ENCODE measurements at places on chromosomes 12 and 14.

DNA sequence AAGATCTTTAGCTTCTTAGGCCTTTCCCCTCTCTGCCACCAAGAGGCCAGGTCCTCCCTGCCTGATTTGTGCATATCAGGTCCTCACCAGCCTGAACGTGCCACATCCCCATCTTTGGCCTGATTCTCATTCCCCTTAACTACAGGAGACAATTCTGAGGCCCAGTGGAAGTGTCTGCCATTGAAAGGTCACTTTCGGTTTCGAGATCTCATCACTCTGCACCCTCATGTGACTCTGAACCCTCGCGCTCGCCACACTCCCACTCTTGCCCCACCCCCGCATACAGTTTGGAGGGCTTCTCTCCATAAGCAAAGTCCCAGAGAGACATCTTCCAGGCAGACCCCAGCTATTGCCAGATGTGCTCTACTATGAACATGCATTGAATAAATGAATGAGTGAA, 189.0 kb downstream of the NTF3 start:
- no peak for DNase-seq

DNA sequence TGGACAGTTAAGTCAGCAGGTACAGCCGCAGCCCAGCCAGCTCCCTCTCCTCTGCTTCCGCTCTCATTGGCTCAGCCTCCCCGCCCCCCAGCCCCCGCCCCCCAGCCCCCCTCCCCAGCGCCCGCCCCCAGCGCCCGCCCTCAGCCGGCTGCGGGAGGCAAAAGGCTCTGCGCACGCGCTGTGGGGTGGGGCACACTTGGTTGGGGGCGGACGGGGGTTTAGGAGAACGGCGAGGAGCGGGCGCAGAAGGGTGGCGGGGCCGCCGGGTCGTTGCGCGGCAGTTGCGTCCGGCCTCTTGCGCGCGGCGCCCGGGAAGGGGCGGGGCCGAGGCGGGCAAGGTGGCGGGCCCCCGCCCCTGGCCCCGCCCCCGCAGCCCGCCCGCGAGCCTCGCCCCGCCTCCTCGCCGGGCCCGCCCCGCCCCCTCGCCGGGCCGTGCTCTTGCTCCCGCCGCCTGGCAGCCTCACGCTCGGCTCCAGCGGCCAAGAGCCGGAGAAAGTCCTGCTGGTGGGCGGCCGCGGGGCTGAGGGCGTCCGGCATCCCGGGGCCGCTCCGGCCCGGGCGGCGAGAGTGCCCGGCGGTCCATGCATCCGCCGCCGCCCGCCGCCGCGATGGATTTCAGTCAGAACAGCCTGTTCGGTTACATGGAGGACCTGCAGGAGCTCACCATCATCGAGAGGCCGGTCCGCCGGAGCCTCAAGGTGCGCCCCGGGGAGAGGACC, at the start of gene PPP4R4:
TSS of gene PPP4R4 (plus strand) at position 438 of the 719 bp plus-strand sequence. CDS start at position 582, 144 bp downstream.
- peak; percentile 74 for DNase-seq

GRCh38 chr14:46054526-46054925, 597.1 kb downstream of the RPL10L start:
- DNase-seq = no peak

- no peak for DNase-seq
These were observed 210.7 kb downstream of the PPM1H start for GRCh38 chr12:62724285-62724684.

- DNase-seq = no peak
These were observed 14.4 kb upstream of the GUCY2C start for GRCh38 chr12:14710632-14711320.

DNA sequence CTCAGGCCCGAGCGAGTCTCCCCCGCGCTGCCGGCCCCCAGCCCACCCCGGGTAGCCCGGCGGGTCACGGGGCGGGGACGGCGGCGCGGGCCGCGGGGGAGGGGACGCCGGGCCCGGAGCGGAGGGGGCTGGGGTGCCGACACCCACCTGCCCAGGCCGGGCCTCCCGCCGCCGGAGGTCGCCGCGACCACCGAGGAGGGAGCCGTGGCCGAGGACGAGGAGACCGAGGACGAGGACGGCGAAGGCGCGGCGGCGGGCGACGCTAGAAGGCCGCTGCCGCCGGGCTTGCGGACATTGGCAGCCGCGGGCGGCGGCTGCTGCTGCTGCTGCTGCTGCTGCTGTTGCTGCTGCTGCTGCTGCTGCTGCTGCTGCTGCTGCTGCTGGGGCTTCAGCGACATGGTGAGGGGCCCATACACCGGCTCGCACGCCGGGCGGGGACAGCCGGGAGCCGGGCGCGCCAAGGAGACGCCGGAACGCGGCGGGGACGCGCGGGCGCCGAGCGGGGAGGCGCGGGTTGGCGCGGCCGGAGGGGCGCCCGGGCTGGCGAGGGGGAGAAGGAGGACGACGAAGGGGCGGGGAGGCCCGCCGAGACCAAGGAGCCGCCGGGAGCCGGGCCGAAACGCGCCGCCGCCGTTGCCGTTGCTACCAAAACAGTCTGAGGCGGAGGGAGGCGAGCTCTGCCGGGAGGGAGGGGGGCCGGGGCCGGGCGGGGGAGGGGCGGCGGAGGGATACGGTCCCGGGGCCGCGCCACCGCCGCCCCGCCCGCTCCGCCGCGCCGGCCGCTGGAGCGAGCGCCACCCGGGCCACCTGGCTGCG, at the start of gene ATXN2:
TSS of gene ATXN2 (minus strand) at position 679 of the 816 bp plus-strand sequence. CDS start at position 398, 281 bp downstream.
- DNase-seq = peak; percentile 51

DNA sequence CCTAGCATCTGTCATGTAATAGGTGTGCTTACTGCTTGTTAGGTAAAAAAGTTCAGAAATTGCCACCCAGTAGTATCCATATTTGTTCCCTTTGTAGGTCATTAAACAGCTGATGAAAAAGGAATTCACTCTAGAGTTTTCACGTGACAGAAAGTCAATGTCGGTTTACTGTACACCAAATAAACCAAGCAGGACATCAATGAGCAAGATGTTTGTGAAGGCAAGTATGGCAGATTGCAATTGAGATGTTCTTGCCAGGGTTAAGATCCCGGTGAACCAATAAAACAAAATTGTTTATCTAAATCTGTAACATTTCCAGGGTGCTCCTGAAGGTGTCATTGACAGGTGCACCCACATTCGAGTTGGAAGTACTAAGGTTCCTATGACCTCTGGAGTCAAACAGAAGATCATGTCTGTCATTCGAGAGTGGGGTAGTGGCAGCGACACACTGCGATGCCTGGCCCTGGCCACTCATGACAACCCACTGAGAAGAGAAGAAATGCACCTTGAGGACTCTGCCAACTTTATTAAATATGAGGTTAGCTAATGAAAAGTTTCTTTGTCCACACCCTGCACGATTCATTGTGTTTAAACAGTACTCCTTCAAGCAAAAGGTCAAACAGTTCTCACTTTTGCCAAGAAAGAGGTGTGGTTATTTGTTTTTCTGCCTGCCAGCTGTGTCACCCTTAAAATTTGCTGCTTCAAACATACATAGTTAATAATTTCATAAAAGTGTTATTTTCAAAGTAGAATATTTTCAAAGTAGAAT, 58.3 kb downstream of the ATP2A2 start:
- no peak for DNase-seq

DNA sequence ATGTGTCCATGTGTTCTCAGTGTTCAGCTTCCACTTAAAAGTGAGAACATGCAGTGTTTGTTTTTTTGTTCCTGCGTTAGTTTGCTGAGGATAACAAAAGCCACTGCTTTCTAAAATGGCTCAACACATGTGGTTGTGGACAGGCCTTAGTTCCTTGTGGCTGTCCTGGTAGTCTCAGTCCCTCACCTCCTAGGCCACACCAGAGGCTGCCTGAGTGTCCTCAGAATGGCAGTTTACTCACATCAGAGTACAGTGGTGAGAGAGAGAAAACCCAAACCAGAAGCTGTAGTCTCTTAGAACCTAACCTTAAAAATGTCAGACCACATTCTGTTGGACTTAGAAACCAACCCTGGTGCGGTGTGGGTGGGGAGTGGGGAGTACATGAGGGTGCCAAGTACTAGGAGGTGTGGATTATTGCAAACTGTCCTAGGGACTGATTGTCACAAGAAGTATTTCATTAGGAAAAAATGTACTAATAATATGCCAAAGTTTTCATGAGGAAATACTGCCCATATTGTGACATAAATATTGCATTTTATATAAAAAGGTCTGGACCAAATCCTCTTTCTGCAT, 30.4 kb downstream of the NPAS3 start:
- DNase-seq = no peak

DNA sequence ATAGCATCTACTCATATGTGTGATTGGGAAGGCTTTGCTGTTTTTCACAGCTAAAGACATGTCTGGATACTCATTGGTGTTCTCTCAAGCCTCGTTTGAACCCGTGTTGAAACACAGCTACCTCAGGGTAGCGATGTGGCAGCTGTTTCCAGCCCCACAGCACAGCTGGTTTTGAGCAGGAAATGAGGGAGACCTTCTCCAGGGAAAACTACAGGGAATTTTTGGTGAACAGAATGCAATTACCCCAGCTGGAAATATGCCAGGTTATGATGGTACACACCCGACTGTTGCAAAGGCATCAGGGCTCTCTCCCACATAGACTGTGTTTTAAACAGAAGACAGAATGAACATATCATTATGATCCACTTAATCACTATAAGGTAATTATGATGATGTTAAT, 828.9 kb downstream of the VRK1 start:
- DNase-seq = no peak

GRCh38 chr12:124433147-124433874, 134.1 kb downstream of the NCOR2 start:
- DNase-seq = no peak

DNA sequence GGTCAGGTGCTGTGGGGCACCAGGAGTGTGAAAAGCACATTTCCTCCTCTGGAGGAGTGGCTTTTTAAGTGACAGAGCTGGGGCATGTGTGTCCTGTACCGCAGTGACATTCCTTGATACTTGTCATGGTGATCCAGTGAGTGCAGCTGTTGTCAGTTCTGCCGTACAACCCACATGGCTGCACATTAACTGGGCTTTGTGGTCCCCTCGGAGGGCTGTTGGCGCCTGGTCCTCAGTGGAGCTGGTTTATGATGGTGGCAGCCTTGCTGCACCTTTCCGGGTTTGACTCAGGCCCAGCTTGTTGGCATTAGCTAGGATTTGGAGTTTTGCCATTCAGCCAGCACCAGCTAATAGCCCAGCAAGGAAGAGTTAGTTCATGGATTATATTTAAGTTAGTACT, 77.0 kb downstream of the SLC25A47 start:
- no peak for DNase-seq

GRCh38 chr12:109753054-109753401, 39.4 kb downstream of the FAM222A start:
- no peak for DNase-seq

- DNase-seq = no peak
These were observed 110.3 kb downstream of the SINHCAF start for GRCh38 chr12:31215518-31216232.

DNA sequence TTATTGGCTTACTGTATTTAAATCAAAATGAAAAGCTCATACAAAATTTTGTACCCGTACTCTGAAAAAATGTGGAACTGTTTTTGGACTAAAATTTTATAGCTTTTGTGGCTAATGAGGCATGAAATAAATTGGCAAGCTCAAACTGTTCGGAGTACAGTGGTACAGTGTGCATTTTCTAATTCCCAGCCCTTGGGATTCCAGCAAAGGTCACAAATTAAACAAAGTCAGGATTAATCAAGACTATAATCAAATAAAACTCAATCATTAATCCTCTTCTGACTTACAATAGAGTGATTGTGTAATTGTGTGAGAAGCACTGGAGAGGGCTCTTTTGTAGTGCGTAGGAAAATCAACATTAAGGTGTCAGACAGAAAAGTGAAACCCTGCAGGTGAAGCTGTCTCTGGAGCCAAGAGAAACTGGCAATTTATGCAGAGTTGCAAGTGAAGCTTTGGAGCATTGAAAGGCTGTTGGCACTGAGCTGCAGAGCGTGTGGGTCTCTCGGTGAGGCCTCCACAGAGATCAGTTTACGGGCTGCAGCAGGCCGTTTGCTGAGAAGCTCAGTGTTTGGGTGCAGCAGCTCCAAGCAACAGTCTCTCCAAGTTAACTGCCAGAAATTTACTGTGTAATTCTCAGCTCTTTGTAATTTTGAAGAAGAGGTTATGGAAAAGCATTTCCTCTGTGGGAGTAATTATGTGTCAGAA, 275.9 kb downstream of the FBXL14 start:
- DNase-seq = no peak

Data from stimulated activated CD4-positive, alpha-beta T cell treated with anti-CD3 and anti-CD28 coated beads, TNF-alpha, amount 100 ng/mL, for 1 hour (primary cell).